AG08395 (cell line): ENCODE measurements at places on chromosomes 5 and 9.

- DNase-seq, result no peak
Observed at GRCh38 chr5:116546033-116546742, 28.4 kb downstream of the SEMA6A start.

GRCh38 chr9:68496356-68496755 is 44.3 kb downstream of the TMEM252 start:
- DNase-seq, result no peak

DNA sequence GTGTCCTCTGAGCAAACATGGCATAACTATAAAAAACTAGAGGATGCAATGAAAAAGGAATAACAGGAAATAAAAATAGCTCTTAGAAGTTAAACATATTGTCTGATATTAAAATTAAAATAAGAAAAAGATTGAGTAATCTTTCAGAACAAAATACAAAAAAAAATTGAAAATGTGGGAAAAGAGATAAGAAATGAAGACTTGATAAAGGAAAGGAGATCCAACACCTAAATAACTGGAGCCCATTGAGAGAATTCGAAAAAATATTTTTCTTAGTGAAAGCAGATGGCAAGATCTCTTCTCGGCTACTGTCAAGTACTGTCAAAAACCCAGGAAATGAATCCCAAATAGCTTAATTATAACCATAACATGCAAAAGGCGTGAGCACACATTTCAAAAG is 24.9 kb downstream of the LIFR start:
- no peak for DNase-seq

DNA sequence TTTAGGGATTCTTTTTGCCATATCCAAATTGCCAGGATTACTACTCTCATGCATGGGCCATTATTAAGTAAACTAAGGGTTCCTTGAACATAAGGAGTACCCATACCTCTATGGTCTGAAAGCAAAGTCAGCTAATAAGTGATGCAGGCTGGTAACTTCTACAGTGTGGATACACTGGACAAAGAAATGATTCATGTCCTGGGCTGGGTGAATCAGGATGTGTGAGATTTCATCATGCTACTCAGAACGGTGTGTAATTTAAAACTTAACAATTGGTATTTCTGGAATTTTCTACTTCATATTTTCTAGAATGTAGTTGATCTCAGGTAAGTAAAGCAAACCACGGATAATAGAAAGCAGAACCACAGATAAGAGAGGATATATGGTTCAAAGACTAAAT is 428.8 kb downstream of the CHSY3 start:
- DNase-seq, result peak; percentile 22

DNA sequence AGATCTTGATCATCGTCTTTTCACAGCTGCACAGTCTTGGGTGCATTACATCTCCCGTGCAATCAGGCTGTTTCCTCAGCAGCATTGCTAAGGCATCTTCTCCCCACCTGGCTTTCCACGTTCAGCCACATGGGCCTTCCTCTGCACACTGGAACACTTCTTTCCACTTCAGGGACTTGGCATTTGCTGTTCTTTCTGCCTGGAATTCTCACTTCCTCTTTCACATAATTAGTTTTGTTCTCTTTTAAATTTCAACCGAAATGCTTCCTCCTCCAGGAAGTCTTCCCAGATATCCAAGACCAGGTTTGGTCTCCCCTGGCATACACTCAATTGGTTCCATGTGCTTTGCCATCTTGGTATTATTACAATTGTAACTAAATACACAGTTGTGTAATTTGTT is 43.8 kb downstream of the WHRN start:
- no peak for DNase-seq

DNA sequence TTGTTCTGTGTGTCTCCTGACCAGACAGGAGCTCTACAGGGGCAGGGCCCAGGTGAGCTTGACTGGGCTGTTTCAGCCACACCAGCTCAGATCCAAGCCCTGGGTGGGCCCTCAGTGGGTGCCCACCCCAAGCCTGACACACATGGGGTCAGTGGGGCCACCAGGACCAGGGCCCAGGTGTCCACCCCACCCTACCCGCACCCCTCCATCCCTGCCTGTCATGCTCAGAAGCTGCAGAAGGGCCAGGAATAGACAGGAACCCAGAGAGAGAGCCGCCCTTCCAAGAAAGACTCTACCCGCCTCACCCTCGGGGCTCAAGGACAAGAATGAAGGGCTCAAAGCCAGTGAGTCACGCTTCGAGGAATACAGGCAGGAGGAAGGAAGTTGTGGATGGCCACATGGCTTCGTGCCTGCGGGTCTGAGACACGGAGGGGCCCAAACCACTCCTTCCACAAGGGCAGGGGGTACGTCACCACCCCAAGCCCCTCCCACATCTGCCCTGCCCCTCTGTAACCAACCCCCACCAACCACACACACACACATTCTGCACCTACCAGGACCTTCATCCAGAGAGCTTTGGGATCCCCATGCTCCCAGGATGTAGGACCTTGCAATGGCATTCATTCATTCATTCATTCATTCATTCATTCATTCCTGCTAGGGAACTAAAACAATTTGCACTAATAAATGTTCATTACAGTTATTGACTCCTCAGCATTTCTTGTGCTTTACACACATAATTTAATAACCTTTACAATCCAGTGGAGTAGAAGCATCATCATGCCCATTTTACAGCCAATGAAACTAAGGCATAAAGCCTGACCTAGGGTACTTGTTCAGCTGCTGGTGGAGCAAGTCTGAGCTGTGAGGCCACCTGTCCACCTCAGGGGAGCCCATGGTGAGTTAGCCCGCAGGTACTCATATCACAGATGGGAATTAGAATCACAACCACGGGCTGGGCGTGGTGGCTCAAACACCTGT is 55.9 kb upstream of the STXBP1 start:
- DNase-seq, result peak; percentile 96

GRCh38 chr5:180423133-180423532 is 70.0 kb upstream of the GFPT2 start:
- no peak for DNase-seq

GRCh38 chr5:147396070-147396823 is 113.6 kb downstream of the DPYSL3 start:
- DNase-seq, result no peak

DNA sequence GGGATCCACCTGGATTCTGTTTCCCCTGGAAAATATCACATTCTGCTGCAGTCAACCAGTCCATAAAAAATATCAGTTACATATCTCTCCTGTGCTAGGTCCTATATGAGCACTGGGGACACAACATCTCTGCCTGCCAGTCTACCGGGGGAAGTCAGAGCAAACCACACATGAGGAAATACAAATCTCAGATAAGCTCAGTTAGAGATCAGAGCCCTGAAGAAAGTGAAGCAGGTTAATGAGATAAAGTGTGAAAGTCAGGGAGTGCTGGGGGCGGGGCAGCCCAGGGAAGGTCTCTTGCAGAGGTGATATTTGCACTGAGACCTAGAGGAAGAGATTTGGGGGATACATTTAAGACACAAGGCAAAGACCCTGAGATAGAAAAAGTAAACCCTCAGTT is 67.8 kb upstream of the SLC1A1 start:
- DNase-seq, result no peak

DNA sequence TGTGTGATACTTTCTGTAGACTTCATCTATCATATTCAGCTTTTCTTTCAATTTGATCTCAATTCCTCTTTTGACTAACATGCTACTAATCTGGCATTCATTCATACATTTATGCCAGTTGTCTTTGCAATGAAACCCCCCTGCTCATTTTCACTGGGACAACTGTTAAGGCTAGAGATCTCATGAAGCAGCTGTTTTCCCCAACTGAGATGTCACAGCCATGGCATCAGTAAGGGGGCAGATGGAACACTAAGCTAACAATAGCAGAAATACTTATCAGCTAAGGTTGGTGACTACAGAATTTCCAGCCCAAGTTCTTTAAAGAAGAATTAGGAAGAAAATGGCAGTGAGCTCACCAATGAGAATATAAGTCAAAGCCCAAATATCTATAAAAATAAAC is 9.4 kb downstream of the TMED7 start:
- no peak for DNase-seq

DNA sequence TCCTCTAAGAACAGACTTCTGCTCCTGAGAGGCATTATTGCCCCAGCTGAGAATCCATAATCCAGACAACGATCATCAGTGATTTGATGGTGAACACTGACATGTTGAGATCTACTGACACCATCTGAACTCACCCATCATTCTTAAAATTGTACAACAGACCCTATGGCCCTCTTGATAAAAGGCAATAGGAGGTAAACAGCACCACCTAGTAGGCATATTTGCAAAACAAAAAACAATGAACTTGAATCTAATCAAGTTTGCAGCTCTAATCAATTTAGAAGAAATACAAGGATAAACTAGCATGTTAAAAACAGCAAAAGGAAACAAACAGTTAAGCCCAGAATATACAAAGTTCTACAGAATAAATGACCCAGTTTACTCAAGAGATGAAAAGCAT is 89.6 kb downstream of the SFXN1 start:
- DNase-seq, result no peak

DNA sequence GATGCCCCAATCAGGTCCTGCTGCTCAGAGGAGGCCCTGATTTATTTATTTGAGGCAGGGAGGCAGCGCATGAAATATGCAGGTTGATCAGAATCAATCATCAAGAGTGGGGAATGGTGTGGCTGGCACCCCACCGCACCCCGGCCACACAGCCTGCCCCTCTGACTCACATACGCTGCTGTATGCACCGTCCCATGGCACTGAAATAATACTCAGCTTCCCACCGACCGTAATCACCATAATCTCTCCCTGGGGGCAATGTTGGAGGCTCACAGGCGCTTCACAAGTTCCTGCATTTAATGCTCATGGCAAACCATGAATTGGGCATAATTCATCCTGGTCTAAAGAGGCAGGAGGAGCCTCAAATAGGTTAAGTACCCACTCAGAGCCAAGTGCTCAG is 141.2 kb upstream of the TBC1D2 start:
- no peak for DNase-seq

DNA sequence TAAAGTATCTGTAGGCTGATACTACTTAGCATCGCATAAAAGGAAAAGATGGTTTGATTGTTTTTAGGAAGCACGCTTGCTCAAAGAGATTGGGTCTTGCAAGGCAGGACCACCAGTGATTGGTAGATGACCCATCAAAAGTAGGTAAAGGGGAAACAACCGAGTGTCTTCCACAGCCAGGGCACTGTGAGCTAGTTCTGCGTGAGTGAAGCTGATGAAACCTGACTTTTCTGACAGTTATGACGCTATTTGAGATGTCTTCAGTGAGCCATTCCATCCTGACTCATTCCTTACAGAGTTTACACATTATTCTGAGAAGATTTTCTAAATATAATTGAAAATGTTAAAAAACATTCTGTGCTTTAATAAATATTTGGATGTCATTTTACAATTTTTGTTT is 49.7 kb downstream of the BASP1 start:
- no peak for DNase-seq

- no peak for DNase-seq
Observed at GRCh38 chr5:59093329-59093728, 510.5 kb downstream of the RAB3C start.

GRCh38 chr9:95649801-95650213 is 133.0 kb upstream of the PTCH1 start:
- DNase-seq, result peak; percentile 37

DNA sequence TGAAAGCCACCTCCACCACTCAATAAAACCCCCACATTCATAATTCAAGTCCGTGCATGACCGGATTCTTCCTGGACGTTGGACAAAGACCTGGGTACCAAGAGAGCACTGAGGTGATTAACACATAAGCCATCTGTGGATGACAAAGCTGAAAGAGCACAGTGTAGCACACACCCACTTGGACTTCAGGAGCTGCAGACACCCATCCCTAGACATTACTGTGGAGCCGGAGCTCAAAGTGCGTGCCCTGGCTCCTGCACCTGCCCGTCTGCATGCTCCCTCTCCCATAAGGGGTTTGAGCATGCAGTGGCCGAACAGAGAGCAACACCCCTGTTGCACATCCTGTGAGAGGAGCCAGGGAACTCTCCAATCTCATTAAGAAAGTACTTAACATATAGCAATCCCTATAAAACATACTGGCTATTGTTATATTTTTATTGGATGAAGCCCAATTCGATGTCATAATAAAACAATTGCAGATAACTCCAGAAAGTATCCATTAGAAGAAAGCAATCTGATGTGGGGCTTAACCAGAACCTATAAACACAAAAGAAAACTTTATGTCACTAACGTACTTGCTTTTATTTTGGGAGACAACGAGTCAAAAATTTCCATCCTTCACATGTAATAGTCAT is 1174.2 kb upstream of the C9orf72 start:
- no peak for DNase-seq

- no peak for DNase-seq
Observed at GRCh38 chr5:126062398-126063221, 360.6 kb upstream of the GRAMD2B start.

GRCh38 chr5:94217745-94218144 is 400.7 kb downstream of the KIAA0825 start:
- no peak for DNase-seq

GRCh38 chr5:18699681-18700080 is 1065.4 kb downstream of the TAF11L14 start:
- no peak for DNase-seq

DNA sequence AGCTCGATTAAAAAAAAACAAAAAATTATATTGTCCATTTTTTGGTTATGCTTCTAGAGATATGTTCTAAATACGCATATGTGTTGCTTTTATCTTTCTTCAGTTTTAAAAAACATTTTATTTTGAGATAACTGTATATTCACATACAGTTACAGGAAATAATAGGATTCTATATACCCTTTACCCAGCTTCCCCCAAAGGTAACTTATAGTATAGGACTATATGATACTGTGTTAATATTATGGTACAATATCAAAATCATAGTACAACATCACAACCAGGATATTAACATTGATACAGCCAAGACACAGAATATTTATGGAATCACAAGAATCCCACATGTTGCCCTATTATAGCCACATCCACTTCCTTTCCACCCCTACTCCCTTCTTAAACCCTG is 9.5 kb upstream of the MACIR start:
- DNase-seq, result no peak

DNA sequence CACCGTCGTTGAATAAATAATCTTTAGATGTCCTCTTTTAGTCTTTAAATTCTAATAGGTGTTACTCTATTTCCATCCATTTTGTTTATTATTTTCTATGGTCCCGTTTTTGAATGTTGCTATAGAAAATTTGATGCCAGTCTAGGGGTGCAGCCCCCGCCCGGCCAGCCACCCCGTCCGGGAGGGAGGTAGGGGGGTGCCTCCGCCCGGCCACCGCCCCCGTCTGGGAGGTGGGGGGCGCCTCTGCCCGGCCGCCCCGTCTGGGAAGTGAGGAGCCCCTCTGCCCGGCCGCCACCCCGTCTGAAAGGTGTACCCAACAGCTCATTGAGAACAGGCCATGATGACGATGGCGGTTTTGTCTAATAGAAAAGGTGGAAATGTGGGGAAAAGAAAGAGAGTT is 2372.2 kb upstream of the WWC1 start:
- DNase-seq, result no peak

GRCh38 chr9:104786293-104786692 is 22.4 kb downstream of the NIPSNAP3B start:
- no peak for DNase-seq

DNA sequence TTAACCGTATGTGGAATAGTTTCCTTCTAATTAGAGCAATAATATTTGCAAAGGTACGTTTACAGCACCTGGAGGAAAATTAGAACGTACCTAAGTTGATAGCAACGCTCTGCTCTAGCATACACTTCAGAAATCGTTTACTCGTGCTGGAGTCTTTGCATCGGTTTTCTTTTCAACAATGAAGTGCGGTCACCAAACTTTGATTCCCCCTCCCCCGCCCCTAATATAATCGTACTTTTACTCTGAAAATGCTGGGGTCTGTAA is 506 bp downstream of the ADAMTS19 start:
- no peak for DNase-seq
